ENCODE measurements at places on chromosomes 3 and 15. TPM values are rescaled to one million over a fixed set of nuclear protein-coding genes. Genes with fewer than 3 reads are reported as not detected.
A peak's percentile ranks its signal among the peaks of the same experiment; 100 is the strongest.

GRCh38 chr3:143753006-143753405 is 95.3 kb downstream of the SLC9A9 start:
- DNase-seq, result peak; percentile 11

DNA sequence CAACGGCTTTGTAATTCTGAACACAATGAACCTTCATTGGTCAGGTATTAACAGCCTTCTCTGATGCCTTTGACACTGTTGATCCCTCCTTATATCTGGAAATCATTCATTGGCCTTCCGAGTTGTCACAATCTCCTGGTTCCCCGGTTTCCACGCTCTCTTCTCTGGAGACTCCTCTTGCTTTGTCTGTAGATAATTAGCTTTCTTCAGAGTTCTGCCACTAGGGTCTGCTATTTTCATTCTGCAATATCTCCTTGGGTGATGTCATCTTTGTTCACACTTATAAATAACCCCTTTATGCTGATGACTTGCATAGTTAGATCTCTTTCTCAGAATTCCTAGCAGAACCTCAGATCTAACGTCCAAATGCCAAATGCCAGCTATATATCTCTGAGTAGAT is 583.8 kb upstream of the ZNF717 start:
- peak; percentile 25 for DNase-seq

GRCh38 chr3:108959017-108959416 is 5.3 kb upstream of the GUCA1C start:
- DNase-seq, result peak; percentile 60

Gene PPP1R14D
- not detected for polyA plus RNA-seq

- no peak for DNase-seq
Measured at GRCh38 chr3:53677413-53677812, 168.8 kb downstream of the CHDH start.

Gene CDHR4
- not detected for polyA plus RNA-seq

DNA sequence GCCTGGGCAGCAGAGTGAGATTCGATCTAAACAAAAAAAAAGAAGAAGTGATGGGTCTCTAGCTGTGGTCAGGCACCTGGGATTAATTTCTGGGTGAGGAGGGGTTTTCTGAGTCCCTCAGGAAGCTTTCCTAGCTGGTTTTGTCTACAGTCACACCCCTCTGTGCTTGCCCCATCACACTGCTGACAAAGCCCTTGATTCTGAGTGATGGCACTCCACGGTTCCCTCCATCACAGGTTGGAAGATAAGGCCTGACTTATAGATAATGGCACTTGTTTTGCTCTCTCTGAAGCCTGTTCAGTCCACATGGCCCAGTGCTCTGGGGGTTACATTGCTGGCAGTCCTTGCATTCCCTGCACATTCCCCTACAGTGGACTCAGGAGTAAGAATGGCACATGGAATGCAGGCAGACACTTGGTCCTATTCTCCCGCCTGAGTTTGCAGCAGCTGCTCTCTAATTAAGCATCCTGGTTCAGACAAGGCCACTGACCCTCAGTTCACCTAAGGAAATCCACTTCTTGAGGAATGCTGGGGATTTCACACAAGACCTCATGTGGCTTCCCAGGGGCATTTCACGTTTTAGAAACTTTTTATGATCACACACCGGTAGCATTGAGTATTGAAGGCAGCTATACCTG is 81.0 kb upstream of the NMNAT3 start:
- DNase-seq, result peak; percentile 96

- no peak for DNase-seq
Measured at GRCh38 chr3:50502584-50503423, 630 bp downstream of the CACNA2D2 start.

- no peak for DNase-seq
Measured at GRCh38 chr15:71812966-71813722, 2.8 kb downstream of the NR2E3 start.

GRCh38 chr3:112373924-112374323 is 41.0 kb downstream of the CD200 start:
- no peak for DNase-seq

DNA sequence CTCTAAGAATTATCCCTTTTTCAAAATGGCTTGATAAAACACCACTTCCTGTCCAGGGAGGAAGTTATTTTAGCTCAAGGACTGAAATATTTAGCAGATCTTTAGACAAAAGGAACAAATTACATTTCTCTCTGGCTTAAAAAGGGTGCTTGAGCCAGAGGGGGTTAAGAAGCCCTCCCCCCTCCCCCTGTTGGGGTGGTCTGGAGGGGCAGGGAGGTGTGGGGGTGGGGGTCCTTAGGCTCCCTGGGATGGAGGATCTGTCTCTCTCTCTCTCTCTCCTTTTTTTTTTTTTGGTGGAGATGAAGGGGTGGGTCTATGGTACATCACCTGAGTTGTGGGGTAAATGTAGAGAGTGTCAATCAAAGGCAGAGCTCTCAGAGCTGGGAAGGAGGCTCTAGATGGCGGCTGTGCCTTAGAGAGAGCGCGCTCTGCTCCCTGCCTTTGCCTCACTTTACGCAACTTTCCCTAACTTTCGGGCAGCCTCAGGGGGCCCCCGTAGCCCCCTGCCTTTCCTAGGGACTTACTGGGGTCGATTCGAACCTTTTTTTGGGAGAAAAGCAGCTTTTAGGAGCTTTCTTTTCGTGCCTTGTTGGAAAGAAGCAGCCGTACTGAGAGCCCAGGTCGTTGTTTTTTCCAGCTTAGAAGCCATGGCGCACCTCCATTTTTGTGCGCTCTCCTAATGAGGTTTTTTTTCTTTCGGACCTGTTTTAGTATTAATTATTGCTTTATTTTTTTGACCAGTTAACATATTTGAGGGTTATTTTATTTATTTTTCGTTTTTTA is at the start of gene CHD2:
Gene CHD2, plus strand, starts transcription at position 377 of the 783 bp plus-strand sequence. CDS start 914 bp downstream, outside the sequence.
- DNase-seq, result peak; percentile 83

Gene GNB4
- polyA plus RNA-seq, result 56.9 TPM

DNA sequence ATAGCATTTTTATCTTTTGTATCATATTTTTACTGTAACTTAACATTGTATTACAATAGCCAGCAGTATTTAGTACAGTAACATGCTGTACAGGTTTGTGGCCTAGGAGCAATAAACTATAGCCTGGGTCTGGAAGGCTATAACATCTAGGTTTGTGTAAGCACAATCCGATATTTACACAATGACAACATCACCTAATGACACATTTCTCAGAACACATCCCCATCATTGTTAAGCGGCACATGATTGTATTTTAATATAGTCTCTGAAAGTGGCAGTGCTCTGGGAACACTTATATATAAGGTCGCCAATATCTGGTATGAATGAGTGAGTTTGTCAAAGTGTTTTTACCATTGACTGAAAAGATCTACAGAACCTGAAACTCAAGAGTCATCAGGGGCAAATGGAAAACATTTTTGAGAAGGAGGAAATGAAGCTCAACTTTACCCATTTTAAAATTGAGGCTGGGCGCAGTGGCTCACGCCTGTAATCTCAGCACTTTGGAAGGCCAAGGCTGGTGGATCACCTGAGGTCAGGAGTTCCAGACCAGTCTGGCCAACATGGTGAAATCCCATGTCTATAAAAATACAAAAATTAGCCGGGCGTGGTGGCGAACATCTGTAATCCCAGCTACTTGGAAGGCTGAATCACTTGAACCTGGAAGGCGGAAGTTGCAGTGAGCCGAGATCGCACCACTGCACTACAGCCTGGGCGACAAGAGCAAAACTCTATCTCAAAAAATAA is 38.8 kb upstream of the TNFSF10 start:
- no peak for DNase-seq

DNA sequence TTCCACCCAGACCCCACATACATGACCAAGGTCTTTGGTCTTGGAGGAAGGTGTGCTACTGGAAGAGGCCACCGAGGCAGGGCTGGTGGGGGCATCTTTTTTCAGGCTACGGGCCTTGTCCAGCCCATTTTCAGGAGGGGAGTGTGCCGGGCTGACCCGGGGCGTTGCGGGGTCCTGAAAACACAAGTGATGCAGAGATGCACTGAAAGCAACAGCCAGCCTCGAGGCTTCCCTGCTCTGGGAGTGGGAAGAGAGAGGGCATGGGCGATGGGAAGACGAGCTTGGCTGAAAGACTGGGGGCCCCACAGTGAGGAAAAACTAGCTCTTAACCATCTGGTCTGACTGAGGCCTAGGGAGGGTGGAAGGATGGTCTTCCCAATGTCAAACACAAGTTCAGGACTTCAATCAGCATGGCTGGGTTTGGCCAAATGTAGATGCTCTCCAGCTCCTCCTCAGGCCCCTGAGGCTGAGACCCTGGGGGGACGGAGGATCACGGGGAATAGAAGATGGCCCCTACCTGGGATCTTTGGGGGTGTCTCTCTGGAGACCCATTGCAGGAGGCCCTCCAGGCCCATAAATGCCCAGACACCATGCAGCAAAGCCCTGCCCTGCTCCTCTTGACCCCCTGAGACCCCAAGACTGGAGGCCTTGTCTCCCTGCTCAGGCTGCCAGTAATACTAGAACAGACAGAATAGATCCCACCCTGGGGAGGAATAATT is 38.9 kb downstream of the TLE3 start:
- no peak for DNase-seq

- DNase-seq, result no peak
Measured at GRCh38 chr3:9169956-9170850, 79.2 kb downstream of the SRGAP3 start.

DNA sequence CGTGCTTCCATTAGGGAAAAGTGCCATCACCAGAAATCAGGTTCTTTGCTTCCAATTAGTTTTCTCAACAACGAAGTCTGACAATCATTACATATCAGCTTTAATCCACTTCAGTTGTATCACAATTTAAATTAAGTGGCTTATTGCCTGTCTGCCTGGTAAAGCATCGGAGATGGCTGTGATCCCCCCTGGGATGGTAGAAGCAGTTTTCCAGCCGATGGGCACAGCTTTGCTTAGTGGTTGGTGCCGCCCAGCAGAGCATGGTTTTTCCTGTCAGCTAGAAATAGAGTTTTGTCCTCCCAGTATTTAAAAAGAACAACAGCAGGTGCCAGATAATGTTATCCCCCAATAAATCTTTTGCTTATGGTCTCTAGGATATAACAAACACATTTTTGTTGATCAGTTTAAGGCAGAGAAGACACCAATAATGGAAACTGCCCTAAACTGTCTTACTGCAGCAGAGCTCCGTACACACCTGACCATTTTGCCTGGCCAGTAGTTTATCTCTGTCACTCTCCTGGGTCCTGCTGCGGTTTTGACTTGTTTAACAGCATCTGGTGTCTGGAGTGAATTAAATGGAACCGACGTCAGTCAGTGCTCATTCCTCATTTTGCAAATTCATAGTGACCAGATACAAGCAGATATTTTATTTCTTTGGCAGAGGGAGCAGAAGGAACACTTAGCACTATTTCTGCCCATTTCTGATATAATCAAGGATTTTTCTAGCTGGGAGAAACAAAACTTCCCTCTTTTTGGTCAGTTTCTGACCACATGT is 79.1 kb downstream of the SLC49A4 start:
- no peak for DNase-seq

Gene LDHAL6B
- not detected for polyA plus RNA-seq

Gene ERICH6
- polyA plus RNA-seq, result 0.10 TPM

GRCh38 chr15:65938604-65939003 is 69.3 kb downstream of the RAB11A start:
- no peak for DNase-seq

DNA sequence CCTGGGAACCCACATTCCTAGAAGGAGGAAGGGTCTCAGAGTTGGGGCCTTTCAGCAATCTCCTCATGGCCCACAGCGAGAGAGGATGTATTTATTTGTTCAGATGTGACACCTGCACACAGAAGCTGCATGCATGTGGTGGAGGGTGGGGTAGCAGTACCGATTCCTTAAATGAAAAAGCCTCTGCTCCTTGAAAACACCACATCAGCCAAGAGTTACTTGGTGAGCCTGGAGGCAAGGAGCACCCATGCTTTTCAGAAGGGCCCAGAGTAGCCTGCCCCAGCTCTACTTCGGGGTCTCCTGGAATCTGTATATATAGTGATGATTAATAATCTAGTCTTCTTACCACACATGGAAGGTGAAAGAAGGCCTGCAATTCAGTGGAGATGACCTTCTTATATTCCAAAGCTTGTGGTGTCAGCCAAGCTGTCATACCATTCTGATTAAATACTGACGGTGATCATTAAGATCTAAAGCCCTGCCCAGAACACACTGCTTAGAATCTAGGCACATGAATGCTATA is 33.5 kb downstream of the SEMA6D start:
- peak; percentile 7 for DNase-seq

- peak; percentile 30 for DNase-seq
Measured at GRCh38 chr3:98557324-98558010, 25.7 kb downstream of the GPR15 start.

- DNase-seq, result no peak
Measured at GRCh38 chr15:73367624-73368300, 996 bp downstream of the HCN4 start.

DNA sequence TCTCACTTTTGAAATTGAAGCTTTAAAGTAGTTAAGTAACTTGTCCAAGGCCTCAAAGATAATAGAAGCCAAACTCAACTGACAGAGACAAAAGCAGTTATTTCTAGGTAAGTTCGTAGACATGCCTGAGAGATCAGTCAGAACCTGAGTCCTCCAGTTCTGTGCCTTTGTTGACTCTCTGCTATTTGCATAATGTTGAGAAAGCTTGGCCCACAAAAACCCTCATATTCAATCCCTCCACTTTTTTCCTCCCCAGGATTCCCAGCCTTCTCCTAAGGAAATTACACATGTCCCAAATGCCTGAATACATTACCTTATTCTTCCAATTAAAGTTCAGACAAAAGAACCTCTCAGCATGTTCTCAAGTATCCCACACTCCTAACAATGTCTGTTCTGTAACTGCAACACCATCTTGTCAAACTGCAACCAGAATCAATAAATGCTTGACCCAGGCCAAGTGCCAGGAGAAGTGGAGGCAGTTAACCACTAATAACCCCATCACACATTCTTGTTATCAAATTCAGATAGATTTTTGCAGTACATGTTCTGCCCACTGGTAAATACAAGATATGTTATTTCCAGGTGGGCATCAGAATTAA is 217.8 kb downstream of the LRRC3B start:
- no peak for DNase-seq

GRCh38 chr15:98889930-98890695 is 117.5 kb downstream of the PGPEP1L start:
- DNase-seq, result peak; percentile 100

Gene GOLGA6A
- not detected for polyA plus RNA-seq

DNA sequence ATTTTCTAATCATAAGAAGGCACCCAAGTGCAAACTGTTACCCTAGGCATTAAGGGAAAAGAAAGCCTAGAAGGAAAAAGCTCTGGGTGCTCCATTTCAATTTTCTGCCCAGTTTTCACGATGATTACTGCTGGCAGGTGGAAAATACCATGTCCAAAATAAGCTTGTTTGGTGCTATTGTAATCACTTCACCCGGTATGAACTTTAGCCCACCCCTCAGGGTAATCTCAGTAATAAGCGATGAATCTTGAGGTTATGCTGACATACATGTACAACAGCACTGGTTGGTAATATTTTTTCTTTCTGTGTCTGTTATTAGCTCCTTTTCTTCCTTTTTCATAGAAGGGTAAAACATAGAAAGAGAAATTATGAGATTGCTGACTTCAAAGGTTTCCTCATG is 88.6 kb upstream of the MEX3B start:
- DNase-seq, result no peak

Gene RMDN3
- 18.9 TPM for polyA plus RNA-seq

GRCh38 chr15:62348623-62349022 is 183.5 kb upstream of the C2CD4B start:
- no peak for DNase-seq

GRCh38 chr15:44535523-44536301 is 1.2 kb upstream of the EIF3J start:
- DNase-seq, result no peak
